BE2C (cell line): ENCODE measurements at places on chromosomes 7 and 10.

DNA sequence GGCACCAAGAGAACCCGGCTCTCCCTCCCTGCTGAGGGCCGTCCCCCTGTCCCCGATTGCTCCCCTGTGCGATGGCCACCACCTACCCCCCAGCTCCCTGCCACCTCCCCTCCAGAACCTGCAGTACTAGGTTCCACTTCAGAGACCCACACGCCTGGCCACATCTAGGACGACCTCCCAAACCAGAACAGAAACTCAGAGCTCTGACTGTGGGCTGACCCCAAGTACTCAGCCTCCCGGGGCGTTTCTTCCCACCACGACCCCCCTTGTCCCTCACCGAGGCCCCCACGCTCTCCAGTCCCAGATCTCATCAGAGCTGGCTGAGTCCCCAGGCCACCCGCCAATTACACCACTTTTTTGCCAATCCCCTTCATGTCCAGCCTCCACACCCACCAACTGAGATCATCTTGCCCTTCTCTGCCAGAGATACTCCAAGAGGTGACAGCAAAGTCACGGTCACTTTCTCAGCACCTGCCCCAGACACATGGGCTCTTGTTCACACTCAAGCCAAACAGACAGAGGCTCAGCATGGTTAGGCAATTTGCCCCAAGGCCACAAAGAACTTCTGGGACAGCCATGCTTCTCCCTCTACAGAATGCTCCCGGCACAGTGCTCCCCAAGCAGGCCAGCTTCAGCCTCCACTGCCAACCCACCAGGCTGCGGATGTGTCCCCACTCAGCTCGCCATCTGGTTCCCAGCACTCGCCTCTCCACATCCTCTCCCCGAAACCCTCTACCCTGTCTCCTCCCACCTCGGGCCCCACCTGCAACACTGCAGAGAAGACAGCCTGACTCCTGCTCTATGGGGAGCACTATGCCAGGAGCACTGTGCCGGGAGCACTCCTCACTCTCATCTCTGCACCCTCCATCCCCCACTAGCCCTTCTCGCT is 4.7 kb downstream of the TMEM120A start:
- DNase-seq = no peak

DNA sequence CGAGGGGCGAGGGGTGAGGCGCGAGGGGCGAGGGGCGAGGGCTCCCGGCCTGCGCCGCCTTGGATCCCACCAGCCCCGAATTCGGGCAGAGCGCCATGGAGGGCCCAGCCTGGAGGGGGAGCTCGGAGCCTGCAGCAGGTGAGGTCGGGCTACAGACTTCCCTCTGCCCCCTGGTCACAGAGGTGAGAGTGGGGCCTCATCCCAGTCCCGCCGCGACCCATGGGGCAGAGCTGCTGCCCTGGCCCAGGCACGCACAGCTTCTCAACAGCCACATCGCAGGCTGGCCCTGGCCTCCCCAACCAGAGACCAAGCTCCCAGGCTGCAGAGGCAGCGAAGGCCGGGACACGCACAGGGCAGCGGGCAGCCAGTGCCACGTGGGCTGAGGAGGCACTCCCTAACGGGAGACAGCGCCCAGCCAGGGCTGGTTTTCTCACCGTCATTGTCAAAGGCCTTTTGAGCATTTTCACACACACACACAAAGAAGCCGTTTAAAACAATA is 191.8 kb downstream of the PTPRN2 start:
- DNase-seq = no peak

- DNase-seq = peak; percentile 30
Measured at GRCh38 chr7:29946428-29947186, 43.0 kb downstream of the SCRN1 start.

GRCh38 chr7:81533426-81533825 is 236.4 kb downstream of the HGF start:
- no peak for DNase-seq

DNA sequence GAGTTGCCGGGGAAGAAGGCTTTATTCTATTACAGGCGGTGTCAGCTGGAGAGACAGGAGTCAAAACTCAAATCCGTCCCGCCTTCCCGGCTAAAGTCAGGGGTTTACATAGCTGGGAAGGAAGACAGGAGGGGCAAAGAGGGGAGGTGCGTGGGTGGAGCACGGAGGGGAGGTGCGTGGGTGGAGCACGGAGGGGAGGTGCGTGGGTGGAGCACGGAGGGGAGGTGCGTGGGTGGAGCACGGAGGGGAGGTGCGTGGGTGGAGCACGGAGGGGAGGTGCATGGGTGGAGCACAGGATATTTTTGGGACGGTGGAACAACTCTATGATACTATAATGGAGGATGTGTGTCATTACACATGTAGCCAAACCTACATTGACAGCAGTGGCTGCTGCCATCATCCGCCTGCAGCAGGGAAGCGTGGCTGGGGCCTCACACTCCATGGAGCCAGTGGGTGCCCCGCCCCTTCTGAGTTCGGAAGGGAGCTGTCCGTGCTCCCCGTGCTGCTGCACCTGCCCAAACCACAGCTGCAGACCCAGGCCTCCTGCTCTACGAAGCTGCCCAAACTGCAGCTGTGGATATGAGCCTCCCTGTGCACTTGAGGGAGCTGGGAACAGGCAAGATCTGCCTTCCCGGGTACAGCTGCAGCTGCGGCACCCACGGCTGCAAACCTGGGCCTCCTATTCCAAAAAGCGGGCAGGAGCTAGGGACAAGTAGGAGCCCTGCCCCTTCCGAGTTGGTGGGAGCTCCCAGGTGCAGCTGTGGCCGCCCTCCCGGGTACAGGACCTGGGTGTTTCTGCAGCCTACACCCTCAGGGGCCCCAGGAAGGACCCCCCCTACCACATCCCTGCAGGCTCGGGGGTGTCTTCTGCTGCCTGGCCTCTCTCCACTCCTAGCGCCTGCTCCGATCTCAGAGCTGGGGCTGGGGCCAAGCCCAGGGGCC is 119.4 kb downstream of the DYNC2I1 start:
- no peak for DNase-seq

- peak; percentile 50 for DNase-seq
Measured at GRCh38 chr10:44975431-44976331, 2.9 kb downstream of the DEPP1 start.

GRCh38 chr7:106111655-106112117 is 426 bp downstream of the SYPL1 start:
- DNase-seq = peak; percentile 78

GRCh38 chr10:44300666-44301649 is 83.9 kb downstream of the CXCL12 start:
- DNase-seq = peak; percentile 83

DNA sequence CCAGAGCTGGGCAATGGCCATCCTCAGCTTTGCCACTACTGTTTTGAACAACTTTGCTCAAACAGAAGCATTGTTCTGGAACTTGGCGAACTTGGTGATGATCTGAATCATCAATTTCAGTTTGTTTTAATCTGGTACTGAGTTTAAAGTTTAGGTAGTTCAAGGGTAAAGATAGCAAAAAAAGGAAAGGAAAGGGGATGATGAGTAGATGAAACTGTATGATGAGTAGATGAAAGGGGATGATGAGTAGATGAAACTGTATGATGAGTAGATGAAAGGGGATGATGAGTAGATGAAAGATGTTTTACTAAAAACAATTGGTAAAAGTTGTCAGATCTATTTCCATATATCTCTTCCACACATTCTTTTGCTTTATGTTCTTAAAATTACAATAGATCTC is 737.0 kb downstream of the LRMDA start:
- DNase-seq = no peak

GRCh38 chr10:5958675-5959074 is 18.7 kb downstream of the IL15RA start:
- no peak for DNase-seq

DNA sequence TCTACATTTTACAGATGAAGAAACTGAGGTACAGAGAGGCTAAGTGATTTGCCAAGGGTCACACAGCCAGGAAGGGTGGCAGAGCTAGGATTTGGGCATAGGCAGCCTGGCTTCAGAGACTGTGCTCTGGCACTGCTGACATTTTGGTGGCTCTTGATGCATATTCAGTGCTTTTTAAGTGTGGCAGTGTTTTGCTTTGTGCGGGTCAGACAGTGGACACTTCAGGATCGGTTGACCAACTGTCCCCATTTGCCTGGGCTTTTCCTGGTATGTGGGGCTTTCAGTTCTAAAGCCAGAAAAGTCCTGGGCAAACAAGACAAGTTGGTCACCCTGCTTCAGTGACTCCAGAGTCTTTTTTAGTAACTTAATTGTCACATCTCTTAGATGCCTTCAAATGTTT is 35.0 kb downstream of the SUFU start:
- DNase-seq = no peak

DNA sequence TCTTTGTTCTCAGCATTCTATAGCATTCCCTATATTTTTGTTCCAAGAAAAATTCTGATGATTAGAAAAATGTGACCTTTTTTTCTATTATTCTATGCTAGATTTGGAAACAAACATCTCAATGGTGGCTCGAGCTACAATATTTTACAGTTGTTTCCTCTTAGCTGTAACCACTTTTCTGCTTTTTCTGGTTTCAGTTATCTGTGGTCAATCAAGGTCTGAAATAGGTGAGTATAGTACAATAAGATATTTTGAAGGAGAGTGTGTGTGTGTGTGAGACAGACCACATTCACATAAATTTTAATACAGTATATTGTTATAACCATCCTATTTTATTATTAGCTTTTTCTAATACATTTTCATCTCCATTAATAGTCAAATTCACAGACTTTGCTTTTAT is 564.5 kb upstream of the GHITM start:
- no peak for DNase-seq

DNA sequence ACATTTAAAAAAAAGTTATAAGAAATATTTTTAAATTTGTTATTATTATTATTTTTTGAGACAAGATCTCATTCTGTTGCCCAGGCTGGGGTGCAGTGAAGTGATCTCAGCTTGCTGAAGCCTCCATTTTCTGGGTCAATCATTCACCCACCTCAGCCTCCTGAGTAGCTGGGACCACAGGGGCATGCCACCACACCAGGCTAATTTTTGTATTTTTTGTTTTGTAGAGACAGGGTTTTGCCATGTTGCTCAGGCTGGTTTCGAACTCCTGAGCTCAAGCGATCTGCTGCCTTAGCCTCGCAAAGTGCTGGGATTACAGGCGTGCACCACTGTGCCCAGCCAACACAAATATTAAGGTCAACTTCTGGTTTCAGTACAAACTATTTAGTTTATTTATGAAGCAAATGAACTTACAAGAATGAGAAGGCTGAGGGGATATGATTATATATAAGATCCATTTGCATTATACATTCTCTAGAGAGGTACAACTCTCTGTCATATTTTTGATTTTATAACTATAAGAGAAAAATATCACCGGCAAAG is 45.9 kb upstream of the FAM133B start:
- no peak for DNase-seq

DNA sequence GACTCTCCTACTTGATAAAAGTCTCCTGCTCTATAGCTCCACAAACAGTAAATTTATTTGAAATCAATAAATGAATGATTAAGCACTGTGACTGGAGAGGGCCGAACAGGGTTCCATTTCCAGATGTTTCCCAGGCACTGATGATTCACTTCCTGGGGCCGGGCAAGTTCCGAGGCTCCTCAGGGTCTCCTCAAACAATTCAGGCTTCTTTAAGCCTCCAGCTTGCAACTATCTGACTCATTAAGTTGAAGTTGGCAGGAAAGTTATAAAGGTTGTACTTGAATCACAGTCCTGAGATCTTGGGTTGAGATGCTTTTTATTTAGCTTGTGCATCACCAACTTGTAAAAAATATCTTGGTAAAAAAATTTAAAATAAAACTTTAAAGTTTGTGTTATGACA is 612.9 kb downstream of the DNAJB6 start:
- no peak for DNase-seq

DNA sequence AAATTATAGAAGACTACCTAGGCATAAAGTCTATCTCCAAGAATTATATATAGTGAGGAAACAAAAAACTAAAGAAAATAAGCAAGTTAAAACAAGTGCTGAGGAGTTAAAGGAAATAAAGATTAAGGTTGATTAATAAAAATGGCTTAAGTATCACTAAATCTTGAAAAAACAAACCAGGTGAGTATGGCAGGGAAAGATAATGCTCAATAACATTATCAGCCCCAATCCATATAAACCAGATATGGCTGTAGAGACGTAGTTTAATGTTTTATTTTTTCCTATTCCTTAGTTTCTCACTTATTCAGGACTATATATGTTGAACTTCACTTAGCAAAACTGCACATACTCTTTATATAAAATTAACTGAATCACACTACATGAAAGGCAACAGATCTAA is 4.4 kb downstream of the WASL start:
- no peak for DNase-seq

- DNase-seq = peak; percentile 79
Measured at GRCh38 chr7:140512317-140513000, 33.2 kb upstream of the MKRN1 start.

- DNase-seq = no peak
Measured at GRCh38 chr7:22240904-22241571, 115.9 kb downstream of the RAPGEF5 start.

DNA sequence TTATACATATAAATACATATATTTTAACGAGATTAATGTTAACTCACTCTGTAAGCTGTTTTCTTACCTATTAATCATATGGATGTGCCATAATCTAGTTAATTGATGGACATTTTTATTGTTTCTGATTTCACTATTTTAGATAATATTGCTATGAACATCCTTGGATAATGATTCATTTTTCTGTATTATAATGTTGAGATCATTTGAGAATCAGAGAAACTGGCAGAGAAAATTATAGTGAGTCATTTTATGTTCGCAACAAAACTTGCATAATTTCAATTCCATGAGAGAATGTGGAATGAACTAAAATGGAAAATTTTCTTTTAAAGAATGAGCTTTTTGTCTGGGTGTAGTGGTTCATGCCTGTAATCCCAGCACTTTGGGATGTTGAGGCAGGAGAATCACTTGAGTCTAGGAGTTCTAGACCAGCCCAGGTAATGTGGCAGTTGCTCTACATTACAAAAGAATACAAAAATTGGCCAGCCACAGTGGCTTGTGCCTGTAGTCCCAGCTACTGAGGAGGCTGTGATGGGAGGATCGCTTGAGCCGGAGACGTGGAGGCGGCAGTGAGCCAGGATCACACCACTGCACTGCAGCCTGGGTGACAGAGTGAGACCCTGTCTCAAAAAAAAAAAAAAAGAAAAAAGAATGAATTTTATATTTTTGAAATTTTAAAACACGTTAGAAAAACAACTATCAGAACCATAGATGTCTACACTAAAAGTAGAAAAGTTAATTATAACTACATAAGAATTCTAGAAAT is 40.5 kb downstream of the PAPSS2 start:
- DNase-seq = no peak

DNA sequence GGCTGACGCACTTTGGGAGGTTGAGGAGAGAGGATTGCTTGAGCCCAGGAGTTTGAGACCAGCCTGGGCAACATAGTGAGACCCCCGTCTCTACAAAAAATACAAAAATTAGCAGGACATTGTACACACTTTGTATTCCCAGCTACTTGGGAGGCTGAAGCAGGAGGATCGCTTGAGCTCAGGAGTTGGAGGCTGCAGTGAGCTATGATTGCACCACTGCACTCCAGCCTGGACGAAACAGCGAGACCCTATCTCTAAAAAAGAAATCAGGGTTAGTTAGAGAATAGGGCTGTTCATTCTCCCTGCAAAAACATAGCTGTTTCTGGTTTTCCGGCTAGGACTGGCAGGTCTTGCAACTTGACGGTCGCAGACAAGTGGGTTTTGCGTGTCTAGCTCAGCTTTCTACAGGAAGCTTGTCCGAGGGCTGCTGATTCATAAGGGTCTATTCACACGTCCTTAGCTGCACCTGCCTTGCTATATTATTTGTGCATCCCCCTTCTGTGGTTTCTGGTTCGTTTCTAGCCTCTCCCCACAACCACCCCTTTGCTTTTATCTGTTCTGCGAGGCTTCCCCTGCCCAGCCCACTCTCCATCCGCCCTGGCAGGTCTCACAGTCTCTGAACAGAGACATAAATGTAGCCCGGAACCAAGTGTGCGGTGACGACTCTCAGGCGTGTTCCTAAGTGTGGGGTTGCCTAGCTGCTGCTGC is 10.7 kb downstream of the AMZ1 start:
- no peak for DNase-seq

- DNase-seq = no peak
Measured at GRCh38 chr10:76492026-76492425, 1060.6 kb downstream of the LRMDA start.
